NCI-H2227 treated with DMSO at 0.1 percent for 48 hours (cell line): ENCODE measurements at places on chromosomes 16 and 17.

- DNase-seq: no peak
These were observed 27.9 kb upstream of the OR4D1 start for GRCh38 chr17:58120195-58120822.

- peak; percentile 86 for DNase-seq
These were observed 62.0 kb upstream of the MARCHF10 start for GRCh38 chr17:62870030-62870541.

DNA sequence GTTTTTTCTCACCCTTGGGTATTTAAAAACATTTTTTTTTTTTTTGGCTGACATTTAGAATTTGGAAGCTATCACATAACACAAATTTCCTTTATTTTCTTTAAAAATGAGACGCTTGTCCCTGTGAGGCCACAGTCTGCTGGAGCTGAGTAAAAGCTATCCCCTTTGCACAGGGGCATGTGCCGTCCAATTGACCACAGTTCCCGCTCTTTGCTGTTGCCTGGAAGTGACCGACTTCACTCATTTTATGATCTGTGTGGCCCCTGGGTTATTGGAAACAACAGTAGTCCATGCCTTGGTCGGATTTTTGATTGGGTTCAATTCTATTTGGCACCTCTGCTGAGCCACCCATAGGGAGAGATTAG, 405.0 kb downstream of the CPPED1 start:
- no peak for DNase-seq

DNA sequence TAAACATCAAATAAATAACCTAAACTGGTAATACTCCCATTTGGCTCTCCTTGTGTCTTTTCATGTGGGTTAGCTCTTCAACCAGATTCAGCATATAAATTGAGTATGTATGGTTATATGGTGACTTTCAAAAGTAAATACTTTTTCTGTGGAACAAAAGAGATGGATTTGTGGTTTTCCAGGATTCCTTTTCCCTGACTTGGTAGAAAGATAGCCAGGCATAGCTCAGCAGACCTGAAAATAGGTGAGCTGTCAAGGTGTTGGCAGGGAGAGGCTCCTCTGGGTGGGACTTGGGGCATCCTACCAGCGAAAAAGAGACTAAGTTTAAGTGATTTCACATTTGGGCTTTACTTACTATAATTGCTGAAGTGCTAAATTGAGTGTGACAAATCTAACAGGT, 80.3 kb downstream of the FTO start:
- DNase-seq: no peak

GRCh38 chr17:31394544-31394943, 3.1 kb downstream of the RAB11FIP4 start:
- DNase-seq: no peak

GRCh38 chr16:28937222-28937876, 5.6 kb downstream of the CD19 start:
- DNase-seq: no peak

DNA sequence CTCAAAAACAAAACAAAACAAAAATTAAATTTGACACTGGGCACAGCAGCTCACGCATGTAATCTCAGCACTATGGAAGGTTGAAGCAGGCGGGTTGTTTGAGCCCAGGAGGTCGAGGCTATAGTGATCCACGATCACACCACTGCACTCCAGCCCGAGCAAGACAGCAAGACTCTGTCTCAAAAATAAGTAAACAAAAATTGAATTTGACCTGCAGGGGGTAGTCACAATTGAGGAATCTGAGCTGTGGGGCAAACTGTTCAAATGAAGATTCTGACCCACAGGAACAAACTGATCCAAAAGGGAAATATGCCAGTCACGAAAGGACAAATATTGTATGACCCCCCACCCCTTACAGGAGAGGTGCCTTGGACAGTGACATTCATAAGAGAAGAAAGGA, 29.8 kb downstream of the ANKRD11 start:
- no peak for DNase-seq

DNA sequence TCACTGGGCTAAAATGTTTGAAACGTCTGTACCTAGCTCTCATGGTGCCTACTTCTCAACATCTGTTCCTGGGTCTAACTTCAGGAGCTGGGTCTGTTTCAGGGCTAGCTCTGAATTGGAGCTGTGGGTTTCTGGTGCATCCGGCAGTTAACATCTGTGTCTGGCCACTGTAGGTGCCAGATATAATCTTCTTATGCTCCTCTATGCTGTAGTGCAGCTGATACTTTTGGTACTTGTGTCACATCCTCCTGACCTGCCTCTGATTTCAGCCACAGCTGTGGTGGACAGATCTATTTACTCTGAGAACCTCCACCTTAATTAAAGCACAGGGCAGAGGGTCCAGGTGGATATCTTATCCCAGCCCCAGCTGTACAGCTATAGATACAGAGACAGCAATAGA, 496.5 kb upstream of the CDH11 start:
- DNase-seq: no peak

DNA sequence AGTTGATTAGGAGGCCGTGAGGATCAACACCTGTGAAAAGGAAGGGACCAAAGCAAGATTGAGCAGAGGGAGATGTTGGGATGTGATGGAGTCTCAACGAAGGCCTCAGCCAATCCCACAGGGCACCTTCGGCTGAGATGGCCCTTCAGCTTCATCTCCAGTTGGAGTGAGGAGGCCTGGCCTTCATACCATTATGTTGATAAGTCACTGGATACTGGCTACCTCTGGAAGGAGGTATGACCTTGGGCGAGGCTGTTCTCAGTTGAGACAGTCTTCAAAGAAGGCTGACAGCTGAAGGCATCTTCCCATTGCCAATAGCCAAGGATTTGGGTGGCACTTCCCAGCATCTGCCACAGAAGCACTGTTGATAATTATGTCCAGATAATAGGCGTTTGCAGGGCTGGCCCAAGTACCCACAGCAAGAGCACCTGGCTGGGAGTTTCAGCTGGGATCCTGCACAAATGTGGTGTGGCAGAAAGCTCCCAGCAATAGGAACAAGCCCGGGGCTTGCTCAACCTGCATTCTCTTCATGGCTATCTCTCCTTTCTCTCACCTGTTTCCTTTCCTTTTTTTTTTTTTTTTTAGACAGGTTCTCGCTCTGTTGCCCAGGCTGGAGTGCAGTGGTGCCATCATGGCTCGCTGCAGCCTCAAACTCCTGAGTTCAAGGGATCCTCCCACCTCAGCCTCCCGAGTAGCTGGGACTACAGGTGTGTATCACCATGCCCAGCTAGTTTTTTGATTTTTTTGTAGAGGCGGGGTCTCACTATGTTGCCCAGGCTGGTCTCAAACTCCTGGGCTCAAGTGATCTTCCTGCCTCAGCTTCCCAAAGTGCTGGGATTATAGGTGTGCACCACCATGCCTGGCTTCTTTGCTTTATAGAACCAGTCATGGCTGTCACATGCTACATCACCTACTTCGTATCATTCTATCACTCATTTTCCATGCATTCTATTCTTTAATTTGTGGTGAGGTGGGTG, 18.2 kb upstream of the MAP3K14 start:
- no peak for DNase-seq

DNA sequence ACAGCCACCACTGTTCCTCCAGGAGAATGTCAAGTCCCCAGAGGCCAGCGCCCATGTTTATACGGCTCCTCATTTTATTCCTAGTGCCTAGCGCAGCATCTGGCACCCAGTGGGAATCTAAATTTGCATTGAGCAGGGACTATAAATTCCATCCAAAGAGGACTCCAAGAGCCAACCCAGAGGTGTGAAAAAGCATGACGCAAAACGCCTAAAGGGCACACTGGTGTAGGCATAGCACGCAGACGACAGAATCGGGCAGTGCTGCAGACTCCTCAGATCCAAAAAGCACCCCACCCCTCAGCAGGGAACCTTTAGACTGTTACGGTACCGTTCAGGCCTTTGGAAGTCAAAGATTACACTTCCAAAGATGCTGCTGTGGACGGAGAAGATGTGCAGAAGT, 19.5 kb downstream of the TEKT5 start:
- DNase-seq: no peak

DNA sequence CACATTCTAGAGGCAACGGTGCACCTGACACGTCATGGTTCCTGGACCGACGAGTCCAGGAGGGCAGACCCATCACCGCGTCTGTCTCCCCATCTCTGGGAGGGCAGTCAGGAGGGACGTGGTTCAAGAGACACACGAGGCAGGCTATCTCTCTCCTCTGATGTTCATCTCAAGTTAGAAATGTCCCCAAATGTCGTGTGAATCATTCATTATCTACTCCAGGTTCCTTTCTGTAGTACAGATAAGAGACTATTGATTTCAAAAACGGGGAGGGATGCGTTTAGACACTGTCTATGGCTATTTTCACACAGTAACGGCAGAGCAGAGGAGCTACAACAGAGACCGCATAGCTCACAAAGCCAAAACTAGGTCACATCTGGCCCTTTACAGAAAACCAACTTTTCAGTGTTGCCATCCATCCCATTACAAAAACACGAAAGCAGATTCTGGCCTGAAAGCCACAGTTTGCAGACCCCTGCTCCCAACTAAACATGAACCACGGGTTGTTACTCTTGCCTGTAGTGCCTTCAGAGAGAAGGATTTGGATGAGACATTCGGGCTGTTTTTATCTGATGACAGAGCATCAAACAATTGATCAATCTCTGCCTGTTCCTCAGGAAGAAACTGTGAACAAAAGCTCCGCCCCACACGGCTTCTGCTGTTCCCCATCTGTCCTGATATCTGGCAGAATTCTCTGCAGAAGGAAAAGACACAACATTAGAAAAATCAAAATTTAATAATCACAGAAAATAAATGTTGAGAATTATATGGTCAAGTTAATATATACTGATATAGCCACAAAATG, 6.8 kb downstream of the MEAK7 start:
- no peak for DNase-seq

DNA sequence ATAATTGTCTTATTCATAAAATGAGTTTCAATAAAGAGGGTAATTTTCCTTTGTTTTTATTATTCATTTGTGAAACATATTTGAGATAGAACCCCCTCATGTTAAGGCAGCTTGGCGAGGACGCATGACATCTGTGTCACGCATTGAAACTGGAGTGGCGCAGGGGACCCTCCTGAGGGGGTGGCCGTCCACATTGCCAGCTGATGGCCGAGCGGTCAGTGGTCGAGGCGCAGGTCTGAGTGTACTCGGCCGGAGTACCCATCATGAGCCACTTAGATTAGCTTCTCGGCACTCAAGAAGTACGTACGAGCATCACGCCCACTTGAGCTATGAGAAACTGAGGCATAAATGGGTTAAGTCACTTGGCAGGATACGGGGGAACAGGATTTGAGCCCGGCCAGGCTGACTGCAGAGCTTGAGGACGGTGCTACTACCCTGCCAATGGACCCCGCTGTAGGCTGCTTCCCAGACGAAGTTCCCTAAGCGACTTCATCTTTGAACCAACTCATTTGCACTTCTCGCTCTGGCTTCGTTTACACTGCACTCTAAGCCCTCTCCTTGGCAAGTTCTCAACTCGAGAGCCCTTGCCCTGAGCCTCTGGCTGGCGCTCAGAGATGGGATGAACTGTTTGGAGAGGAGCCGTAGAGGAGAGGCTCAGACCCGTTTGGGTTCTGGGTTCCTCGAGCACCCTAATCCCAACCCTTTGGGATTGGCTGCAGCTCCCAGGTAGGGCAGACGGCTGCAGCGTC, 91.8 kb downstream of the SDK2 start:
- no peak for DNase-seq

- no peak for DNase-seq
These were observed 47.6 kb downstream of the NUP93 start for GRCh38 chr16:56777482-56777881.

DNA sequence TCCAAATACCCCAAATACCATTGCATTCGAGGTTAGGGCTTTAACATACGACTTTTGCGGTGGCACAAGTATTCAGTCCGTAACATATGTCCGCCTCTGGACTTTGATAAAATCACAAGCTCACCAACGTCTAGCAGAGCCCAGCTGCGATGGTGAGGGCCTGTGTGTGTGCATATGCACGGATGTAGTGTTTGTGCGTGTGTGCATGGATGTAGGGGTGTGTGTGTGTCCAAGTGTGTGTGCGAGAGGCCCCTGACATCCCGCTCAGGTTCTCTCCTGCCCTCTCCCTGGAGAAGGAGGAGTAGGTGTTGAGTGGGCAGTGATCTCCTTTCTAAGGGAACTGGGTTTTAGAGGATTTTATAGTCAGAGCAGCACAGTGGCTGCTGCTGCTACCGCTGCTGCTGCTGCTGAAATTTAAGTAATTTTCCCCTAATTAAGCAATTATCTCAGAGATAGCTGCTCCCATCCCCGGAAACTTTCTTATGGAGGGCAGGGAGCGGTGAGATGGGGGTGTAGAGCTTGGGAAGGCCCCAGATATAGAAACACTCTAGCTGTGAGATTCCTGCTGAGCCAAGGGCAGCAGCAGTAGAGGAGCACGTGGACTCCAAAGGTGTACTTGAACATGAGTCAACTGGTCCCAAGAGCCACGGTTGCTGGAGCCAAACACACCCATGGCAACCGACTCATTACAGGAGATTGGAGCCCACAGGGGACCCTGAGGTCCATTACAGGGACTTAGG, 121.7 kb upstream of the SDK2 start:
- peak; percentile 81 for DNase-seq

DNA sequence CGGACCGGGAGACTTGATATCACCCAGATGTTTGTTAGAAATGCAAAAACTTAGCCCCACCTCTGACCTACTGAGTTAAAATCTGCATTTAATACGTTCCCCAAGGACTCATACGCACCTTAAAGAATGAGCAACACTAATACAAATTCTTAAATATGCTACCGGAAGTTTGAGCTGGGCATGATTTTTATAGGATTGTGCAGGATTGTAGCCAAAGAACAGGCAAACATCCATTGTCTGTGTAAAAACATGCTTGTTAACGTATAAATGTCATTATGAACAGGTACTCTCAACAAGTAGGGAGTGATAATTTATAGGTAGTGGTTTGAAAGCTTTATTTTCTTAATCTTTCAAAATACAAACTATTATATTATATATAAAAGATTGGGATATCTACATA, 22.3 kb upstream of the COX10 start:
- DNase-seq: no peak

GRCh38 chr17:35433075-35433894, 985 bp upstream of the SLFN12 start:
- DNase-seq: no peak

DNA sequence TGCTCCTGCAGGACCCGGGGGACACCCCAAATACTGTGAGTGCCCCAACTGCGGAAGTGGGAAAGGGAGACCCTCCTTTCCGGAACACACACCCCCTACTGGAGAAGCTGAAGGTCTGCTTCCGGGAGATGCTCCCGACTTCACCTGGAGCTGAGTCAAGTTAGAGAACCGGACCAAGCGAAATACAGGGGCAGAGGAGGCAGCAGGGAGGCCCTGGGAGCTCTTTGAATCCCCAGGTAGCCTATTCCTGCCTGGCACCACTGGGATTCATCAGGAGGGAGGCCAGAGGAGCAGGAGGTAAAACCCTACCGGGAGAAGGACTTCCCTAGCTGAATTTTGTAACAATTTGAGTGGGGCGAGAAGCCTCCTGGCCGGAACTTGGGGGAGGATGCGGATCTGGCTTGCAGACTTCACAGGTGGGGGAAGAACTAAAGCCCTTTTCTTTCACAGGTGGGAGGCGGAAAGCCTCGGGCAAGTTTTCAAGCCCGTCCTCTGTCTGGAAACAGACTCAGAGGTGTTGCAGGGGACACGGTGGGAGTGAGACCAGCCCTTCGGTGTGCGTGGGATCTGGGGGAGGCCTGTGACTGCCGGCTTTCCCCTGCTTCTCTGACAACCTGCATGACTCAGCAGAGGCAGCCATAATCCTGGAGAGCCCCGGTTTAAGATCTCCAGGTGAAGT, 22.4 kb upstream of the TEKT1 start:
- no peak for DNase-seq
